Dorsolateral prefrontal cortex (tissue), 122 donors: ENCODE measurements at places on chromosomes 4 and X.

GRCh38 chr4:31291238-31291637 is 571.1 kb downstream of the PCDH7 start:
- no peak for DNase-seq

GRCh38 chr4:158816955-158817354 is 48.1 kb downstream of the FNIP2 start:
- no peak for DNase-seq

GRCh38 chr4:31411565-31411964 is 691.4 kb downstream of the PCDH7 start:
- DNase-seq = no peak

DNA sequence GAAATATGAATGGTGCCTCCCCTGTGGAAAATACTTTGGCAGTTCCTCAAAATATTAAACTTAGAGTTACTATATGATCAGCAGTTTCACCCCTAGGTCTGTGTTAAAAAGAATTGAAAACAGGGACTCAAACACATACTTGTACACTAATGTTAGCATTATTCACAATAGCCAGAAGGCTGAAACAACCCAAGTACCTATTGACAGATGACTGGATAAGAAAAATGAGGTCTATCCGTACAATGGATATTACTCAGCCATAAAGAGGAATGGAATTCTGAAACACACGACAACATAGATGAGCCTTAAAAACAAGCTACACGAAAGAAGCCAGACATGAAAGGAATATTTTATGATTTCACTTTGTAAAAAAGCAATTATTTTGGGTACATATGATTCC is 54.9 kb downstream of the PGRMC2 start:
- no peak for DNase-seq

GRCh38 chr4:143362349-143363046 is 25.8 kb downstream of the GAB1 start:
- no peak for DNase-seq

- DNase-seq = no peak
These were observed 99.2 kb upstream of the TENM3 start for GRCh38 chr4:182143822-182144625.
